Adipocyte (in vitro differentiated cells): ENCODE measurements at places on chromosomes 11 and 22.

- no peak for DNase-seq
Measured at GRCh38 chr22:34210301-34210700, 290.0 kb upstream of the LARGE1 start.

DNA sequence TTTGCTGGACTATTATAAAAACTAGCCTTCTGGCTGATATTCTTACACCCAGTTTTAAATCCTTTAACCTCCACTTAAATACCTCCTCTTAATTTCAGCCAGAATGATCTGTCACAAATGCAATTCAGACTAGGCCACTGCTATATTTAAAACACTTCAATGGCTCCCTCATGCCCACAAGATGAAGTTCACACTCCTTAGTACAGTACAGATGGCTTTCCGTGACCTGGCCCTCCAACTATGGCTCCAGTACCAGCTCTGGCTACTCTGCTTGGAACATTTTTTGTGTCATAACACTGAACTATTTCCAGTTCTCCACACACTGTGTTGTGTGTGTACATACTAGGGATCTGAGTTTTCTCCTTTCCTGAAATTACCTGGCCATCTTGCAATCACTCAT, 353.4 kb downstream of the SOX6 start:
- DNase-seq, result no peak

- peak; percentile 69 for DNase-seq
Measured at GRCh38 chr11:67504005-67504949, 886 bp downstream of the PITPNM1 start.

DNA sequence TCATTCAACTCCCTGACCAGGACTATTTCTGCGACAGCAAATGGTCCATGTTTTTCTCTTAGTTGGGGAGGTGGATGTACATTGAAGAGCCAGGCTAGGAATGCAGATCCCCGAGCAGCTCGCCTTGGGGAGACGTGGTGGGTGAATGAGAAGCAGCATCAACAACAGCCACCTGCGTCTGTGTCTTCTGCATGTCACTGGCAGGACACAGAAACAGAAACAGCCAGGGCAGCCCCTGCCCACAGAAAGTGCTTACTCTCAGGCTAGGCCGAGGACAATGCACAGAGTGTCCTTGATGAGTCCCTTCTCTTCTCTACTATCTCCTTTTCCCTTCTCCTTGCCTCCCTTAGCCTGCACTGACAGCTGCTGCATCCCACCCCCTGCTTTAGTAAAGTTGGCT, 541.9 kb upstream of the CADM1 start:
- no peak for DNase-seq

- peak; percentile 51 for DNase-seq
Measured at GRCh38 chr11:102497061-102497460, 33.5 kb downstream of the MMP7 start.

GRCh38 chr11:118621784-118622375, 14.5 kb downstream of the PHLDB1 start:
- peak; percentile 38 for DNase-seq

GRCh38 chr11:77672264-77672663, 34.7 kb upstream of the CLNS1A start:
- peak; percentile 84 for DNase-seq
